Activated naive CD4-positive, alpha-beta T cell treated with anti-CD3 and anti-CD28 coated beads, Interleukin-2, amount 50 U/mL, for 72 hours (primary cell): ENCODE measurements at places on chromosomes 12 and 14.

- no peak for DNase-seq
Measured at GRCh38 chr12:105337391-105337790, 6.9 kb downstream of the C12orf75 start.

DNA sequence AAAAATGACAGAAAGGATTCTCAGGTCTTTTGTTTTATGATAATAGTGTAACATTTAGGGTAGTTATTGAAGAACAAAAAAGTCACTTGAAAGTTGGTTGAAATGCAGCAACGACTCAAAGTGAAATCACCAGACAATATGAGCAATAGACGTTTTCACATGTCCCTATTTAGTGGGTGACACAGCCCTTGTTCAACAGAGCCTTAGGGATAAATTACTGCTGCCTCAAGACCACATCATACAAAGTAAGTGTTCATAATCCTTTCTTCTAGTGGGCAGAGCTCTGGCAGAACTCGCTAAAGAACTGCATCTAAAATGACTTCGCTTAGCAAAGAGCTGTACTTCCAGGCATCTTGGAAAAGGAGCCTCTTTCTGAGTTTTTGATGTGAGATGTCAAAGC is 128.5 kb upstream of the LMNTD1 start:
- no peak for DNase-seq

- DNase-seq: no peak
Measured at GRCh38 chr12:67714648-67715047, 66.1 kb downstream of the DYRK2 start.

GRCh38 chr12:67647799-67648520 is 585 bp upstream of the DYRK2 start:
- DNase-seq: peak; percentile 40

- no peak for DNase-seq
Measured at GRCh38 chr12:42144158-42144407, 591 bp downstream of the GXYLT1 start.

DNA sequence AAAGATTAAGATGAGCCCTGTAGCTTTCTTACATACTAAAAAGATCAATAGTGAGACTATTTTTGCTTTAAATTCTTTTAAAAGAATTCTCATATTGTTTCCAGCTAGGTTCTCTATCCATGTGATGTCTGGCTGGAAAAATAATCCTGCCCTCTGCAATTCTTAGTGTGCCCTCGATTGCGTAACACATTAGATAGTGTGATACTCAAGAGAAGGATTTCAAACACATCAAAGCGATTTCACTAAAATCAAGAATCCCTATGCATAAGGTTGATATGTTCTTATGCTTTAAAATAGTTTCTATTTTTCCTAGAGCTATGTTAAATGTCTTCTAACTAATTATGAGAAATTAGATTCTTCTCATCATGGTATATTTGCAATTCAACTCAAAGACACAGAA is 127.3 kb upstream of the PLEKHA5 start:
- no peak for DNase-seq

DNA sequence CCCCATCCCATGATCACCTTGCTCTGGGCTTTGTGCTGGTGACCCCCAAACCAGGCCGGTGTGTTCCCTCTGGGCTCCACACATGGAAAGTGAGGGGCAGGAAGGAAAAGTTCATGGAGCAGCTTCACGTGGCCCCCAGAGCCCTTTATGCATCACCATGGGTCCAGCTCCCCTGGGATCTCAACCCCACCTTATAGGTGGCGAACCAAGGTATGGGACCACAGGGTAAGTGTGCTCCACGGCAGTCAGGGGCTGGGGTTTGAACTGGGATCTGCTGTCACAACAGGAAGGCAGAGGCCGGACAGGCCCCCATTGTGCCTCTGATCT is 7.4 kb upstream of the BEGAIN start:
- DNase-seq: no peak

DNA sequence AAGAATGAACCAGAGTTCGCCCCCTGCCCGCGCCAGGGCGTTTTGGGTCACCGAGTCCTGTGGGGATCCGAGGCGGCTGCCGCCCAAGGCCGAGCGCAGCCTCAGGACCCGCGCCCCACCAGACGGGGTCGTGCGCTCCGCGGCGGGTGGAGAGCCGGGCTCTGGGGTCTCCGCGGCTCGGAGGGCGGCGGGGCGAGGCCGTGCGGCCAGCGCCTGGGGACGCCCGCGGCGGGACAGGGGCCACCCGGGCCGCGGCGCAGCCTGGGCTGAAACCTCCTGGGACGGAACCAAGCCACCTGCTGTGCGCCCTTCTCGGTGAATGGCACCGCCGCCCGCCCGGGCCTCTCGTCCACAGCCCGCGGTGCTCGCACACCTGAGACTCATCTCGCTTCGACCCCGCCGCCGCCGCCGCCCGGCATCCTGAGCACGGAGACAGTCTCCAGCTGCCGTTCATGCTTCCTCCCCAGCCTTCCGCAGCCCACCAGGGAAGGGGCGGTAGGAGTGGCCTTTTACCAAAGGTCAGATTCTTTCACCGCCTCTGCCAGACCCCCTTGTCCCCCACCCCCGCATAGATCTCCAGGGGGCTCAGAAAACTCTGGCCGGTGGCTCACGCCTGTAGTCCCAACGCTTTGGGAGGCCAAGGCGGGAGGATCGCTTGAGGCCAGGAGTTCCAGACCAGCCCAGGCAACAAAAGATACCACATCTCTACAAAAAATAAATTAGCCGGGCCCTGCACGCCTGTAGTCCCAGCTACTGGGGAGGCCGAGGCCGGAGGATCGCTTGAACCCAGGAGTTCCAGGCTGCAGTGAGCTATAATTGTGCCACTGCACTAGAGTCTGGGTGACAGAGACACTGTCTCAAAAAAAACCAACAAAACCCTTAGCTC is 901 bp downstream of the B3GNT4 start:
- no peak for DNase-seq

DNA sequence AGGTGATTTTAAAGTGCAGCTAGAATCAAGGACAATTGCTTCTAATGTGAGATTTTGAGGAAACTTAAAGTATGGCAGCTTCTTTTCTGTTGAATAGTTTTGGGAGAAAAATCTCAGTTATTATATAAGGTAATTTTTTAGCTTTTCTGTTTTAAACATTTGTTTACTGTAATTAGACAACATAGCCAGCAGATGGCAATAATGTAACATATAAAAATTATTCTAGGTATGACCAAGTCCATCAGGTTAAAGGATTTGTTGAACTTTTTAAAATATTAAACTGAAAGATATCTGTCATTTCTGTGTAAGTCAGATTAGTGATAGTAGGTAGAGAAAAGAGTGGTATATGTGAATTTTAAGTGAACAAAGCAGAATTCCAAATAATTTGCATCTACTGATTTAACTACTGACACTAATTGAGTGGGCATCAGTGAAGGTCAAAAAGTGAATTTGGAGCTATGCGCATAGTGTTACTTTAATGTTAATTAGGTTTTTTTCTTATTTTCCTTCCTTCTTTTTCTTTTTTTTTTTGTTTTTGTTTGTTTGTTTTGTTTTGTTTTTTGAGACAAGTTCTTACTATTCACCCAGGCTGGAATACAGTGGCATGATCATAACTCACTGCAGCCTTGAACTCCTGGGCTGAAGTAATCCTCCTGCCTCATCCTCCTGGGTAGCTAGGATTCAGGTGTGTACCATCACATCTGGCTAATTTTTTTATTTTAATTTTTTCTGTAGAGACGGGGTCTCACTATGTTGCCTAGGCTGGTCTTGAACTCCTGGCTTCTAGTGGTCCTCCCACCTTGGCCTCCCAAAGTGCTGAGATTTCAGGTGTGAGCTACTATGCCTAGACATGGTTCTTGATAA is 18.6 kb downstream of the PRORP start:
- no peak for DNase-seq

DNA sequence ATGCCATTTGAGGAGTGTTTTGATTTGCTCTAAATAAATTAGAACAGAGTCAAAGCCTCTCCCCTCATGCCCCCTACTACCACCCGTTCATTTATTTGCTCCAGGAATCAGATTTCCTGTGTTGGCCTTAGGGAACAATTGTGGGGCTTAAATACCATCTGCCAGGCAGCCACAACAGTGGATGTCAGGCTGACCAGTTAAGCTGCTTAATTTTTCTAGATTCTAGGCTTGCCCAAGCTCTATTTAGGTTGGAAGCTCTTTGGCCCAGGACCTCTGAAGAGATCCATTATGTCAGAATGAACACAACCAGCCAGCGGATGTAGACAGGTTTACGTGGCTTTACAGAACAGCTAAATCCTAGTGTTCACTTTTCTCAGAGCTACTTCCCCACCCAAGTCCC is 1.0 kb upstream of the TIMELESS start:
- DNase-seq: no peak

DNA sequence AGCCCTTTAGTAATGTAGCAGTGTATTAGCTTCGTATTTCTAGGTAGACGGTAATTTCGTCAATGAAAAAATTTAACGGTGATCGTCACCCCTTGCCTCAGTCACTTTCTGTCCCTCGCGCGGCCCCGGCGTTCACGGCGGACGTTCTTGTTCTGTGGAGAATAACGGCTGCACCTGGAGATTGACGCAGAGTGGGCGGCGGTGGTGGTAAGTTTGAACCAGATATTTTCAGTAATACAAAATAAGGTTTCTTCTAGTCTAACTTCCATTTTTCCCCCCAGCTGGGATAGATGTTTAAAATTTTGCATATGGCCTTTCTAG is 341 bp downstream of the ZNF10 start:
- no peak for DNase-seq

GRCh38 chr14:39488600-39488999 is 56.4 kb upstream of the FBXO33 start:
- no peak for DNase-seq

- no peak for DNase-seq
Measured at GRCh38 chr14:67996235-67996634, 176.7 kb downstream of the RAD51B start.

GRCh38 chr12:65460063-65460462 is 181.6 kb downstream of the MSRB3 start:
- no peak for DNase-seq

GRCh38 chr14:35336494-35337268 is 44.5 kb downstream of the PSMA6 start:
- DNase-seq: no peak

- no peak for DNase-seq
Measured at GRCh38 chr14:61517911-61518384, 177.4 kb upstream of the HIF1A start.

- no peak for DNase-seq
Measured at GRCh38 chr14:73680821-73681220, 33.4 kb downstream of the PNMA1 start.

GRCh38 chr12:89753997-89754396 is 45.4 kb upstream of the ATP2B1 start:
- no peak for DNase-seq

GRCh38 chr12:21913823-21914222 is 27.4 kb downstream of the ABCC9 start:
- no peak for DNase-seq

DNA sequence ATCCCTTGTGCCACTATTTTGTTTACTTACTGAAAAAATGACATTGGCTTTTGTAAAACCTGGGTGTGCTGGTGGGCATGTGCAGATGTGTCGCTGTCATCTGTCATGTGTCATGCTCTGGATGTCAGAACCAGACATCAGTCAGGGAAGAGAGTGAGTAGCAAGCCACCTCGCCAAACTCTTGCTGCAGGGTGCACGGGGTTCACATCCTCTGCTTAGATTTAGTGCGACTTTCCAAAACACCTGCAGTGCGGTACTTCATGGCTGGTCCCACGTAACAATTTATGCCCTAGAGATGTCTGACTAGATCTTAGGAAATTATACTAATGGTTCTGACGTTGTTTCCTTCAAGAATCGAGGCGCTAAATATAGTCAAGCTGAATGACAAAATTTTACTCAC is 106.7 kb downstream of the CRADD start:
- peak; percentile 45 for DNase-seq

- DNase-seq: no peak
Measured at GRCh38 chr12:72465940-72466630, 193.9 kb downstream of the TRHDE start.

DNA sequence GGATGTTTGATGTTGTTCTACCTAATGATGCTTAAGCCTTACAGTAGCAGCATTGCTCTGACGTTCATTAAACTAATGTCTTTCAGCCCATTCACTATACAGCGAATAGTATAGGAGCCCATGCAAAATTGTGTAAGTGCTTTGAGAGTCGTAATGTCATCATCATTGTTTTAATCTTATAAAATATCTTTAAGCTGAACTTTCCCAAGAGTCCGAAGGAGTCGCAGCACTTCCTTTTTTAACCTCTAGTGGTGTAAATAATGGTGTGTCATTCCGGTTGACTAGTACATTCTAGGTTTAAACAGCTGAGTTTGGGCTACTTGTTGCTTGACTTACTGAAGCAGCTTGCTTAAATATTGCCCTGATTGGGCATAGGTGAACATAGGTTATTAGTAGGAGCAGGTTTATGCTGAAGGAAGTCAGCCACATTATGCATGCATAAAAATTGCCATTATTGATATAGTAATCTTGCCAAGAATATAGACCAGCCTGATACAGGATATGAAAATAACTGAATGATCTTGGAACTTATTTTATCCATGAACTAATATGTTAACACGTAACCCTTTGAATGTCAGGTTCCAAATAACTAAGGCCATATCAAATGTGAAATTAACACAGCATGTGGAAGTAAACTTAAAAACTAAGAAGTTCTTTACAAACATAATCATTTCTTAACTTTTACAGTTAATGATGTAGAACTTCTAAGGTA is 2.6 kb downstream of the WNK1 start:
- DNase-seq: peak; percentile 15

DNA sequence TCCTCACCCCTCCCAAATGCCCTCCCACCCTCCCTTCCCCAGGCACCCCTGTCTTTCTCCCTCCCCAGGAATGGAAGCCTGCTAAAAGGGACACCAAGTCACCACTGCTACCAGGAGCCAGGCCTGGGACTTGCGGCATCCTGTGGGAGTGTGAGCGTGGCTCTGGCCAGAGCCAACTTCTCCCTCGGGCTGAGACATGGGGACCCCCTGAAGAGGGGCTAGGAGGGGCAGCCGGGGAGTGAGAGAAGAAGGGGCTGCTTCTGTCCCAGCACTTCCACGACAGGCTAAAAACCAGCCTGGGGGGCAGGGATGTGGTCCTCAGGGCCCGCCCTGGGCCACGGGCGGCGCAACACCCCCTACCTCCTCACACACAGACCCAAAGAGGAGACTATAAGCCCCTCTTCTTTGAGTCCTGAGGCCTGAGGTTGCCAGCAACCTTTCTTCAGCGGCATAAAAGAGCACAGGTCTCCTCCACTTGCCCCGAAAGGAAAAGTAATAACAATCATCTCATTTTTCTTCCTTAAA is 278.9 kb downstream of the DPF3 start:
- no peak for DNase-seq

- DNase-seq: no peak
Measured at GRCh38 chr14:60634153-60634552, 15.1 kb downstream of the SIX1 start.

DNA sequence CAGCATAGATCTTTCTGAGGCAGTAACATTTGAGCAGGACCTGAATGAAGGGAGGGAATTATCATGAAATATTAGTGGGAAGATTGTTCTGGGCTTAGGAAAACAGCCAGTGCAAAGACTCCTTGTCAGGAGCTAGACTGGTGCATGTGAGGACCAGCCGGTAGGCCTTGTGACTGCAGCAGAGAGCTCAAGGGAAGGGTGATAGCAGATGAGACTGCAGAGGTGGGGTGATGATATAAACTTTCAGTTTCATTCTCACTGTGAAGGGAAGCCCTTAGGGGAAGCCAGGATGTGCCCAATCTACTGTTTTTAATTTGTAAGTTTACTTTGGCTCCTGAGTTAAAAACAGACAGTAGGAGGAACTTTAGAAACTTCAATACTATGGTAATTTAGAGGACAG is 12.4 kb downstream of the IL22 start:
- DNase-seq: no peak

- no peak for DNase-seq
Measured at GRCh38 chr14:54642801-54643695, 76.1 kb downstream of the SAMD4A start.
